ENCODE measurements at places on chromosomes 6 and 20.

- no peak for DNase-seq
Measured at GRCh38 chr6:106724848-106725247, 95.5 kb downstream of the QRSL1 start.

DNA sequence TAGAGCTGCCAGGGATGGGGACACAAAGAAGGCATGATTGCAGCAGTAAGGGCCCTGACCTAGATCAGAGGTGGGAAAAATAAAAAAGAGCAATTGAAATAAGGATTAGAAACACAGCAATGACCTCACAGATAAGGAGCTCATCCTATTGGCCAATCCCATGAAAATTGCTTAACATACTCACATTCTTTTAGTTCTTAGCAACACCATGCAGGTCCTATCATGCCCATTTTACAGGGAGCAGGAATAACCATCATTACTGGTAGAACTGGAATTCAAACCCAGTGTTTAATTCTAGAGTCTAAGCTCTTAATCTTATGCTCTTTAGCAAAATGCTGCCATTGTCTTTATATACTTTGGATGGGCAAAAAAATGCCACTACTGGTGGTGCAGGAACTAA, 267.7 kb downstream of the RNF144B start:
- no peak for DNase-seq

DNA sequence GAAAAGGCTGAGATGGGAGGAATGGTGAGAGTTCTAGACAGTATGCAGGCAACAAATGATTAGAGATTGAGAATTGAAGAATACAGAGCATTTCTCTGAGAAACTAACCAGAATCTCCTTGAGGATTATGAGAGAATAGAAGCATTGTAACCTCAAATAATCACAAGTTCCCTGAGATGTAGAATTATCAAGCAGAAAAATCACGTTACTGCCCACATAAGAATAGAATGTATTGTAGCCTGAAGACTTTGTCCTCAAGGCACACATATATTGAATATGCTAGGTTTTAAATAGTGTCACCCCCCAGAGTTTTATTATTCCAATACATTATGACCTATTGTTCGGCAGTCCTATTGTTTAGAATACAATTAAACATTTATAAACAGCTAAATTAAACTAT, 57.2 kb downstream of the CNKSR3 start:
- DNase-seq = no peak

GRCh38 chr6:31178143-31179041, 7.9 kb upstream of the POU5F1 start:
- no peak for DNase-seq

- no peak for DNase-seq
Measured at GRCh38 chr20:37309936-37310590, 20.6 kb downstream of the MANBAL start.

DNA sequence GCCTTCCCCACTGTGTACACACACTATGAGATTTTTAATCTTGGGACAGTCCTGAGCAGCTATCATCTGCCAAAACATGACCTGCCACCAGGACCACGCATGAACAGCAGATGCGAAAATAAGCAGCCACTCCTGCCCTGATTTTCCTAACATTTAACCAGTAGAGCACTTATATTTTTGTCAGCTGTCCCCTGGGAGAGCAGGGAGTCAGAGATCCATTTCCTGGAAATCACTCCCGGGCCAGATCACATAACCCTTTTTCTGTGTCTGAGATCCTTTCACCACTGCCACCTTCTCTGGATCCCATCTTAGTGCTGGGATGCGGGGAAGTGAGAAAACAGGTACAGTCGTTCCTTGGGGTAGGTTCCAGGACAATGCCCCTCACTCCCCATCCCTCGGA, 5.7 kb downstream of the SDCBP2 start:
- no peak for DNase-seq

- no peak for DNase-seq
Measured at GRCh38 chr20:10430704-10431103, 3.3 kb downstream of the MKKS start.

GRCh38 chr20:1503564-1504227, 12.5 kb upstream of the SIRPB2 start:
- peak; percentile 88 for DNase-seq

DNA sequence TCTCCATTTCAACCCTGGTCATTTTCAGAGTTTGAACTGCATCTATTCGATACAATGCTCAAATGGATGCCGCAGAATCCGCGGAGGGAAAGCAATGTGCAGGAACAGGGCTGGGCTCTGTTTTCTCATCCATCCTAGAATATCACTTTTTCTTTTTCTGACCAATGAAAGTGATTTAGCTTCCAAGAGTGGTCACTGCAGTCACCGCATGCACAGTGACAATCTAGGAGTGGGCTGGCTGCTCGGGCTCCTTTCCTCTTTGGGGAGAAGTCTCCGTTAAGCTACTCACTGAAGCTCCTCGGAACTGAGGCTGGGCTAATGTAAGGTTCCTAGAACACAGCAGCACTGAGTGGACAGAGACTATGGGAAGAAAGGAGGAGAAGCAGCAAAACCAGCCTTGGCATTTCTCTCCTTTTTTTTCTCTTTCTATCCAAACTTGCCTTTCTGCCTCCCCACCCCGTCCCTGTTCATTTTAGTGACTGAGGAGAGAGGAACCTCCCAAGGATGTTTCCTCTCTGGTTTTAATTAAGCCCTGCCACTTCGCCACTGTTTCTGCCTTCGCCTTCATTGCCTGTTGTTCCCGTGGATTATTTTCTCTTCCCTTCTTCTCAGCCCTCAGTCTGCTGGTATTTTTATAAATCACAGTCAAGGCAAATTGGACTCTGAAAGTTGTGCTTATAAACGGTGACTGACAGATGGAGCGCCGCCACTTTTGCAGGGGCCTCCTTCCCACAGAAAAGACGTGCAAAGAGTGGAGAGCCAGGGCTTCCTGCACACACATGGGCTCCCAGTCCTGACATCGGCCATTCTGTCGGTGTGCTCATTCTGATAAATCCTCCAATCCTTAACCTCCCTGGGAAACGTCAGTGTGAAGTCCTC, 41.1 kb downstream of the RAMACL start:
- no peak for DNase-seq

DNA sequence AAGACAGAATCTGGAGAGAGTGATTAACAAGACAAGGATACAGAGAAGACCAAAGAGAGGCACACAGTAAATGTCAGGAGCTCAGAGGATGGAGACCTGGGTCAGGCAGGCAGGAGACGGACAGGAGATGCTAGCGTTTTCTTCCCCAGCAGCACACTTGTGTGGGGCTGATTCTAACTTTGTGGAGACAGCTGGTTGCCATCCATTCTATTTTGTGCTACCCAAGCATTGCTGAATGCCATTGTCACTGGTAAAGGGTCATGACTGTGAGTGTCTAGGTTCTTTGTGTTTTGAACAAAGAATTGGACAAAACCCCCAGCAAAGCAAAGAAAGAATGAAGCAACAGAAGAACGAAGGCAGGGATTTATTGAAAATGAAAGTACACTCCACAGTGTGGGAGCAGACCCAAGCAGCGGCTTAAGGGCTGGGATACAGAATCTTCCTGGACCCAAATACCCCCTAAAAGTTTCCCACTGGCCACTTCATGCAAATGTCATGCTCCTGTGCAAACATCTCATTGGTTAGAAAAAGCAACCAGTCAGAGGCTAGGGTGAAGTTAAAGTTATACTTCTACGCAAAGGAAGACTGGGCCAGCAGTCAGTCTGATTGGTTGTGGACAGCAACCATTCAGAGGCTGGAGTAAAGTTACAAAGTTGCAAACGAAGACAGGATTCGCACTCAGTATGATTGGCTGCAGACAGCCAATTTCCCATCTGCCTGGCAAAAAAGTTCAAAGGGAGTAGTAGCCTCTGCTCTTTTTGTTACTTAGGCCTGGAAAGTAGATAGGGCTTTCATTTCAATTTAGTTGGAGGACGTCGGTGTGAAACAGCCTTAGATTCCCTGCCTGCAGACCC, 17.5 kb downstream of the PTK7 start:
- no peak for DNase-seq

- DNase-seq = peak; percentile 76
Measured at GRCh38 chr6:167079853-167080297, 43.0 kb upstream of the CCR6 start.

- DNase-seq = no peak
Measured at GRCh38 chr6:67811239-67812037, 823.6 kb upstream of the ADGRB3 start.

DNA sequence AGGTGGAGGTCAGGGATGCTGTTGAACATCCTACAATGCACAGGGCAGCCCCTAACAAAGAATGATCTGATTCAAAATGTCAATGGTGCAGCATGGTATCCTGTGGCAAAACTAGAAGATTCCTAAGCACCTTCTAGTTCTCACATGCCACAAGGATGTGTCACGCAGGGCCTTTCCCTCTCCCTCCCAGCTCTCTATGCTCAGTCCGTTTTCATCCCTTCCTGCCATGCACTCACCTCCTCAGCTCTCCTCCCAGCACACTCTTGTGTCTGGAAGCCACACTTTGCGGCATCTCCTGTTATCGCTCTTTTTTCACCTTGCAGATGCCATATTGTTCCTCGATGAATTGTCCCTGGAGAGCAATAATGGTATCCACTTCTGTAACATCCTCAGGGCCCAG, 263.4 kb downstream of the CDC5L start:
- DNase-seq = no peak

GRCh38 chr20:41082306-41082705, 53.7 kb downstream of the TOP1 start:
- no peak for DNase-seq

All from germinal center (tissue), 1 donor.